ENCODE measurements at places on chromosomes 3 and 15. TPM values are rescaled to one million over a fixed set of nuclear protein-coding genes. Genes with fewer than 3 reads are reported as not detected.

DNA sequence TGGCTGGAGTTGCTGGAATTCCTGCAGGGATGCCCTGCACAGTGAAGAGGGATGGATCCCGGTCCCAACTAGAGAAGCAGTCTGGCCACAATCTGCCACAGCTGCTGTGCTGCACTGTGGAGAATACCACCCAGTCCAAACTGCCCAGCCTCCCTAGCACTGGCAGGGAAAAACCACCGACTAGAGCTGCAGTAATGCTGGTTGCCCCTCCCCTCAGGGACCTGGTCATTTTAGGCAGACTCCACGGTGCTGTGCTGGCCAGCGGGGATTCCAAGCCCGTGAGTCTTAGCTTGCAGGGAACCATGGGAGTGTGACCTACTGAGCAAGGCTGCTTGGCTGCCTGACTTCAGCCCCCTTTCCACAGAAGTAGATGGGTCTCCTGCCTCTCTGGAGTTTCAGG lies 478.0 kb upstream of the ATP11B start:
- no peak for DNase-seq

DNA sequence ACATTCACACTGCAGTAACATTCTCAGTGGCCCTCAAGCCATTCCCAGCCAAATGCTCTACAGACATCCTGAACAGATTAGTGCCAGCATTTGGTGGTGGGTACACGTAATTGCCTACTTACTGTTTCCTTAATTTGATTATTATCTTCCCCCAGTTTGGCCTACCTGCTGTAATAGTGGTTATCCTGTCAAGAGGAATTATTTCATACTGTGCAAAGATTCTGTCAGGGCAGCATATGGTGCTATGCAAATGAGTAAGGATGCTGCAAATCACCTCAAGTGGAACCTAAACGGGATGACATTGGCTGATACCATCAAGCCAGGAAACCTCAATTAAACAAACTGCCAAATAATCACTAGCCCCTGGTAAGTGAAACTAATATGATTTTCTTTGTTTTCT lies 88.7 kb downstream of the SEMA6D start:
- DNase-seq, result no peak

- no peak for DNase-seq
Measured at GRCh38 chr15:60674704-60675395, 195.9 kb upstream of the ICE2 start.

GRCh38 chr3:100001526-100002270 lies 112.6 kb downstream of the FILIP1L start:
- DNase-seq, result no peak

GRCh38 chr3:55297245-55297644 lies 189.9 kb downstream of the WNT5A start:
- no peak for DNase-seq

GRCh38 chr3:142930463-142930862 lies 33.0 kb downstream of the PAQR9 start:
- no peak for DNase-seq

GRCh38 chr3:176274161-176274560 lies 923.1 kb downstream of the TBL1XR1 start:
- no peak for DNase-seq

DNA sequence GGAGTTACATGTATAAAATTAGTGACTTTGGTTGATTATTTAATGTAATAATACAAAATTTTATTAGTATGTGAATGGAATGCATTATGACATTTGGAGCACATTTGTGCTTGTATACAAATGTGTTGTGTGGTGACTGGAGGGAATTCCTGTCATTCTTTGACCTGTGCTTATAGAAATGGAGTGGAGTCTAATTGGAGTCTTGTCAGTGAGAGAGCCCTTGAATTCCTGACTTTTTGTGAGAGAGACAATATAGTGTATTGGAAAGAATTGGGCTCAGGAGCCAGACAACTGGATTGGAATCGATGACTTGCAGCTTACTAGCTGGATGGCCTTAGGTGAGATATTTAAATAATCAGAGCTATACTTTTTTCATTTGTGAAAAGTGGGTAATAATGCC lies 9.4 kb downstream of the TCF12 start:
- DNase-seq, result no peak

DNA sequence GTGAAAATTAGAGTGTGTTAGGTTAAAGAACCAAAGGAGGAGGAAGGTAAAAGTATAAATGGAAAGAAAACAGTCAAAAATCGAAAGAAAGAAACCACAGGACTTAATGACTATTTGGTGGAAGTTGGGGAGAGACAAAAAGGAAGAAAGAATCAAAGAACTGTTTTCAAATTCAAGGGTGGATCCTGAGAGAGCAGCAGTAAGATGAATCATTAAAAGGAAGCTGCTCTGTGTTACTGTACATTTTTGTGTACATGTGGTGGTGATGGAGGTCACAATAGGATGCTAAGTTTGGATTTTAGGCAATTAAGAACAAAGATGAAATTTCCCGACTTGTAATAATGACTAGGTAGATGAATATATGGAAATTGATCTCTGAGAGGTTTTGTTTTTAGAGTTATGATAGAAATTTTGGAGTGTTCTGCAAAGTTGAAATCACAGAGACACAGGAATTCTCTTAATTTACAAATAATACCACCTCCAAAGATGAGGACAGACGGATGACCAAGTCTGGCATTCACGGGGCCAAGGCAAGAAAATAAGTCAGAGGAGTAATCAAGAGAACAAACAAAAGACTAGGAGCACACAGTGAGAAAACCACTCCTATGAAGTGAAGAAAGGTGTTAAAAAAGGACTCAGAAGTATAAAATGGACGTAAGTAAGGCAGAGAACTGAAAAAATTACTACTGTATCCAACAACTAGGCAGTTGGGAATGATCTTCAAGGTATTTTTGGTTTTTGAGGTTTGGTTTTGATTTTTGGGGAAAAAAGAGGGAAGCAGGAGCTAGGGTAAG lies 7.1 kb downstream of the DHX36 start:
- no peak for DNase-seq

DNA sequence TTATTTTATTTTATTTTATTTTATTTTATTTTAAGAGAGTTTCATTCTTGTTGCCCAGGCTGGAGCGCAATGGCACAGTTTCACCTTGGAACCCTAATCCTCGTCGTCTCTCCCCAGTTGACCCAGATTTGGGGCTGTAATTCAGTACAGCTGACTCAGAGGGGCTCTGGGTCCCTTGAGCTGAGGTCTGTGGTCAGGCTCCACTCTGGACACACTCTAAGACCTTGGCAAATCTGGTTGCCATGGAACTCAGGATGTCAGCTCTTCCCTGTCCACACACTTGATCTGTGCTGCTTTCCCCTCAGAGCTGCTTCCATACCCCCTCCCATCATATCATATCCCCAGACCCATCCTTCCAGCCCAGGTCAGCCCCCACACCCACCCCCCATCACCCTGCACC lies 675 bp upstream of the CYP11A1 start:
- no peak for DNase-seq

GRCh38 chr3:56294286-56294685 lies 174.0 kb downstream of the ERC2 start:
- no peak for DNase-seq

- DNase-seq, result peak; percentile 8
Measured at GRCh38 chr3:178966299-178967176, 105.1 kb downstream of the ZMAT3 start.

- DNase-seq, result no peak
Measured at GRCh38 chr15:37678124-37678523, 256.3 kb upstream of the TMCO5A start.

GRCh38 chr15:89893027-89893426 lies 767 bp downstream of the AP3S2 start:
- no peak for DNase-seq

DNA sequence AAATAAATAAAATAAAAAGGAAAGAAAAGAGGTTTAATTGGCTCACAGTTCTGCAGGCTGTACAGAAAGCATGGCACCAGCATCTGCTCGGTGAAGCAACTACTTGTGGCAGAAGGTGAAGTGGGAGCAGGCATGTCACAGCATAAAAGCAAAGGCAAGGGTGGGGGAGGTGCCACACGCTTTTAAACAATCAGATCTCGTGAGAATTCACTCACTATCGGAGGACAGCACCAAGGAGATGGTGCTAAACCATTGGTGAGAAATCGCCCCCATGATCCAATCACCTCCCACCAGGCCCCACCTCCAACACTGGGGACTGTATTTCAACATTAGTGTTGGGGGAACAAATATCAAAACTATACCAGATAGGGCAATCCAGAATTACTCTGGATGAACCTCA lies 15.3 kb downstream of the SCG3 start:
- DNase-seq, result peak; percentile 57

- DNase-seq, result no peak
Measured at GRCh38 chr3:152038490-152038889, 165.0 kb downstream of the SUCNR1 start.

DNA sequence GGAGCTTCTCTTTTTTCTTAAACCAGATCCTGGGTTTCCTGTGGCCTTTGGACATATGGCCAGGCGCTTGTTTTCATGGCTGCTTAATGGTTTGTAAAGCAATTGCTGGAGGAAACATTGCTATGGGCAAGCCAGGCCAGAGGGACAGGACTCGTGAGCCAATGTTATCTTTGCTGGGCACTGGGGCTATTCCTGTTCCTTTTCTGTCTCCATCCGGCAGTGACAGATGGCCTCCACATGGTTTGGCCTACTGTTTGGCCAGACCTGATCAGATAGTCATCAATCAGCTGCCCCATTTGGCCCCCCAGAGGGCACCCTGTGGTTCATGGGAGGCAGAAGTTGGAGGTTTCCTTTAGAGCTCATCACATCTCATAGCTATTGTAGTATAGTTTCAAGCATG lies 326.1 kb upstream of the ROPN1 start:
- no peak for DNase-seq

DNA sequence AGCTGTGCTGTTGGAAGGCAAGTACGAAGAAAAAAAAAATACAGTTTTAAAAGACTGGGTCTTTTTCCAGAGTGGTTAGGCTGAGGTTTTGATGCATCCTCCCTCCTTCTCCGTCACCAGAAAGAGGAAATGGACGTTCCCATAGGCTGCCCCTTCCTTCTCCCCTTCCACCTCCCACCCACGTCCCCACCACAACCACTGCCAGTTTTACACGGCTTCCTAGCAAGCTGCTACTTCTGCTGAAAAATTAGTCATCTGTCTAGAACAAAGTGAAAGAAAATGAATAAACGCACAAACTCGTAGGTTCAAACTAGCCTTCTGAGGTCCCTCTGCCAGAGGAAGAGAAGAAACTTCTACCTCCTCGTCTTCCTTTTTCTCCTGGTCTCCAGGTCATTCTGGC lies 71.6 kb upstream of the RPL35A start:
- no peak for DNase-seq

DNA sequence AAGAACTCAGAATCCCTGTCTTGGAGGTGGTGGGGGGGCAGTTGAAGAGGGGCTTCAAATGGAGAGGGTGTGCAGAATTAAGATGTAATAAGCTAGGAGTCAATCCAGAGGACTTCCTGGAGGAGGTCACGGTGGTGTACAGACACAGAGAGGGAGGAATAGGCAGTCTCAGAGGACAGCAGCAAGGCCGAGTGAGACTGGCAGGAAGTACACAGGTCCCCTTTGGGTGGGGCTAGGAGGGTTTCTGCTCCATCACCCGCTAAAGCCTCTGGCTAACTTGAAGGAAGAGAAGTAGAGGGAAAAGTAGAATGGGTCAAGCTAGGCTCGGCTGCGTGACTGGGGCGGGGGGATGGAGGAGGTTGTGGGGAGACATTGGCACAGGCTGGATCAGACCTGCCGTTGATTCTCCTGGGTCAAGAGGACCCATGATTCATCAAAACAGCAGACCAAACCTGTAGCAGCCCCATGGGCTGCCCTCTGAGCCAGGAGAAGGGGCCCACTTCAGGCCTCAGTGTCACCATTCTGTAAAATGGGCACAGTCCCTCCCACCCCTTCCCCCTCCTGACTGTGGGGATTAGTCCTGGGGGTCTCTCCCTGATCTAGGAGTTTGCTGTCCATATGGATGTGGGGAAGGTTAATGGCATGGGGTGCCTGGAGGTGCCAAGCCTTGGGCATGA lies 16.9 kb downstream of the CSPG4 start:
- no peak for DNase-seq

GRCh38 chr3:43090238-43090637 lies 15.6 kb downstream of the POMGNT2 start:
- DNase-seq, result no peak

DNA sequence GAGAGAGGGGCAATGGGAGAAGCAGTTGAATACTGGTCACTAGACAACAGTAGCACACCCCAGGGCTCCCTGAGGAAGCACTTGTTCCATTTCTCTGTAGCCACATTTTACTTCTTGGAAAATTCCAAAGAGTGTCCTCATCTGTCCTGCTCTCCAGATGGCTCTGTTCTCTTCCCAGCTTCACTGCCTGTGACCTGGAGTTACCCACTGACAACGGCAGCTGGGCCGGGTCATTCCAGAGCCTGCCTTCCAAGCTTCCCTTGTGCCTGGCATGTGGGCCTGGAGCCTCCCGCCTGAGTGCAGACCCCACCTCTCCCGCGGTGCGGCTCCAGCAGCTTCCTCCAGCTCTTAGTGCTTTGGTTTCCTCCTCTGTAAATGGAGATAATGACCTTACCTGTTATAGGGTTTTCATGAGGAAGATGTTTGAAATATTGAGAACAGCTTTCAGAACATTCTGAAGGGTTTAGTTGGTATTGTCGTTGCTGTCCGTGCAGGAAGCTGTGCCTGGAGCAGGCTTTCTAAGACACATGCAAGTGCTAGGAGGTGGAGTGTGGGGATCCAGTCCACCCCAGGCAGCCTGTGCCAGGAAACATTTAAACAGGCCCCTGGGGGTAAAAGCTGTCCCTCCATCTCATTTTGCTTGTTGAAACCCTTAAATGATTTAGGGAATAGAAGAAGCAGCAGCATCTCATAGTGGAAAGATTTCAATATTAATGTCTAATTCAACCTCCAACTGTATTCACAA lies 24.8 kb downstream of the EFCC1 start:
- DNase-seq, result no peak

- DNase-seq, result no peak
Measured at GRCh38 chr3:183777016-183777618, 48.3 kb downstream of the MAP6D1 start.

REC114 gene
- polyA plus RNA-seq, result not detected

SSUH2 gene
- polyA plus RNA-seq, result not detected

IL12A gene
- polyA plus RNA-seq, result not detected

FLNB gene
- polyA plus RNA-seq, result 19.0 TPM

DAG1 gene
- polyA plus RNA-seq, result 9.5 TPM

OSTN gene
- not detected for polyA plus RNA-seq

TRPM7 gene
- polyA plus RNA-seq, result 25.8 TPM

RTP3 gene
- not detected for polyA plus RNA-seq
